ENCODE measurements at places on chromosomes 11 and 22.
A peak's percentile ranks its signal among the peaks of the same experiment; 100 is the strongest.

GRCh38 chr11:44779736-44780520, 53.2 kb downstream of the TSPAN18 start:
- DNase-seq = no peak

DNA sequence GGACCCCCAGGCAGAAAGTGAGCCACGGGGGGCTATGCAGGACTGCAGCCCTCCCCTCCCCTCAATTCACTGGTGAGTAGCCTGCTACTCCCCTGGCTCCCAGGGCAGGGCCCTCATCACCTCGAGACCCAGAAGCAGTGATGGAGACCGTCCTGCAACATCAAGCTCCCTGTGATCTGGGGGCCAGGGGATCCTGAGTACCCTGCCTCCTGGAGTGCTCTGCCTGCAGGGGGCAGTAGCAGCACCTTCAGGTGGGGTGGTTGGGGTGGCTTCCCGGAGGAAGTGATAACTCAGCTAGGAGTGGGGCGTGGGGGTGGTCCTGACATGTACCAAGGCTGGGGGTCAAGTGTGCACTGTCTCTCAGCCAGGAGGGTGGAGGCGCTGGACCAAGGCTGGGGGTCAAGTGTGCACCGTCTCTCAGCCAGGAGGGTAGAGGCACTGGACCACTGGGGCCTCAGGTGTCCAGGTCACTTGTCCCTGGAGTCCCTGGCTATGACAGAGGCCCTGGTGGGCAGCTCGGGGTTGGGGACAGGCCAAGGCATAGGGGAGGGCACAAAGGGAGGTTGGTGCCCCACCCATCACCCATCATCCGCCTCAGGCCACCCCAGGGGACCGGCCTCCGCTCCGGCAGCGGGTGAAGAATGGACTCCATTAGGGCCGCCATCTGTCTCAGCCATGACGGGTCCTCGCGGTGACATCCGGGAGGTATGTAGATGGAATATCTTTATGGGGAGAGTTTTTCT, 9.4 kb downstream of the RTN4R start:
- DNase-seq = no peak

DNA sequence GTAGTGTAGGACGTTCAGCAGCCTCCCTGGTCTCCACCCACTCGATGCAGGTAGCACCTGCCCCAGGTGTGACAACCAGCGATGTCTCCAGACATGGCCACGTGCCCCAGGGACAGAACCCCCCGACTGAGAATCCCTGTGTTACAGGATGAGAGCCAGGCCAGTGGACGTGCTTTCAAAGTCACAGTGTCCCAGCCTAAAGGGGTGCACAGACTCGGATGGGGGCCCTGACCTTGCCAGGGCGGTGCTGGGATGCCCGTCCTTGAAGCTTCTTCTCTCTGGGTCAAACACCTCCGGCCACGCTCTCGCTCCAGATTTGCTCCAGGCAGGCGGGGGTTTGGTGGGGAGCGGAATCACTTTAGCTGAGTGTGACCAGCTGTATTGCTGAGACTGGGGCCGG, 23.3 kb upstream of the GAL start:
- DNase-seq = no peak

DNA sequence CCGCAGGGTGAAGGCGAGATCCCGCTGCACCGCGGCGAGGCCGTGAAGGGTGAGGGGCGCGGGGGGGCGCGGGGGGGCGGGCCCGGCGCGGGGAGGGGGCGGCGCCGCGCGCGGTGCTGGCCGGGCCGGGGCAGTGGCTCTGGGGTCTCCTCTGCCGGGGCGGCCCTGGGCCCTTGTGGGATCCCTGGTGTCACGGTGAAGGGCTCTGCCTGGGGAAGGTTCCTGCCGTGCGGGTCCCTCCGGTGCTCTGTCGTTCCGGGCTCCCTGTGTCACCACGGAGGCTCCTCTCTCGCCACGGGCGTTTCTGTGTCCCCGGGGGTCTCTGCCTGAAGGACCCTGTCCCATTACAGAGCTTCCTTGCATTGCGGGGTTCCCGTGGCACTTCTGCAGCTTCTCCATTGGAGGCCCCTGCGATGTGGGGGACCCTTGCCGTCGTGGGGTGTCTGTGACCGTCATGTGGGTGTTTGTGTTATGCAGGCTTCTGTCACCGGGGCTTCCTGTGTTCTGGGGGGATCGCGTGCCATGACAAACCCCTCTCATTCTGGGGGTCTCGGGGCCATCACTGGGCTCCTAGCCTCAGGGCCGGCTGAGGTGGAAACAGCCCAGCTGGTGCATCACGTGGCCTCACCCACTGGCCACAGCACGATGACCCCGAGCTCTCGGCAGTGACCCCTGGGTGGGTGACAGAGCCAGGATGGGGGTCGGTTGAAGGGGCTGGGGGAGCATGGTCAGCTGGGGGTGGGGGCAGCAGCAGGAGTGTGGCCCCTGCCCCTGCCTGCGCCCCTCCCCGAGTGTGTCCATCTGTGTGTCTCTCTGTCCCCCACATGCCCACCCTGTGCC, 25.3 kb downstream of the SHANK3 start:
- DNase-seq = no peak

- DNase-seq = peak; percentile 46
Observed at GRCh38 chr11:95262994-95263765, 32.2 kb upstream of the SESN3 start.

- no peak for DNase-seq
Observed at GRCh38 chr11:63855975-63856374, 17.1 kb downstream of the MARK2 start.

DNA sequence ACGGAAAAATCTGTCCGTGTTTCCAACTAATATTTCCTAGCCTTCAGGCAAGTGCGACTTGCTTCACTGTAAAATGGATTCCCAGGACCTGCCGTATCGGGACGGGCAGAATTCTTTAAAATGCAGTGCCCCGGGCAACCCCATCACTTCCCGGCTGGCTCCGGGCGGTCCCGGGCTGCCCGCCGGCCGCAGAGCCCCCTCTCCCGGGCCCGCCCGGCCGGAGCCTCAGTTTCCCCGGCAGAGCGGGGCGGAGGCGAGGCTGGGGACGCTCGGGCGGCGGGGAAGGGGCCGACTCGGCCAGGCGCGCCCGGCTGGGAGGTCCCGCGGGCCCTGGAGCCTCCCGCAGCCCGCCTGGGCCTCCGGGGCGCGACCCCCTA, 84.2 kb upstream of the WNT7B start:
- no peak for DNase-seq

DNA sequence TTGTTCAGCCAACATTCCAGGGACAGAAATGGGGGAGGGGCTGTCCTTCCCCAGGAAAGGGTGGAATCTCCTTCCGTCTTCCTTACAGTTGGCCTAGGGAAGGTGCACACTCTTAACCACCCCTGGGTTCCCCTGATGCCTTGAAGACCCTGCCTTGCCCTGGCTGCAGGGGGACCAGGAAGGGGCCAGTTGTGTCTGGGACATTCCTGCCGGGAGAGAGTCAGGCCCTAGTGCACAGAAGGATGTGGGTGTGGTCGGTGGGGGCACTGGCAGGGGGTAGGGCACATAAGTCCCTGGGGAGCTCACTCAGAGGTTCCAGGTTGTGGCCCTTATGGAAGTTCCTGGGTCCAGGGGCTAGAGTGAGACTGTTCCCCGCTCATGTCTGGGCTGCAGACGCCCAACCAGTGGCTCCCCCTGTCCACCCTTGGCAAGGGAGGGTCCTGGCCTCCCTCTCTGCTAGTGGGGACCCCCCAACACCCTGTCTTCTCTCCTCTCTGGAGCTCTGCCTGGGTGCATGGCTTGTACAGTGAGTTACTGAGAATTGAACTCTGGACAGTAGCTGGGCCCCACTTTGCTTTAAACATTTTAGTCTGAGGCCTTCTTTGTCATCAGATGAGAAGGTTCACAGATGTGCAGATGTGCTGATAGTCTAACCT, 2.0 kb upstream of the APOBEC3A start:
- no peak for DNase-seq

DNA sequence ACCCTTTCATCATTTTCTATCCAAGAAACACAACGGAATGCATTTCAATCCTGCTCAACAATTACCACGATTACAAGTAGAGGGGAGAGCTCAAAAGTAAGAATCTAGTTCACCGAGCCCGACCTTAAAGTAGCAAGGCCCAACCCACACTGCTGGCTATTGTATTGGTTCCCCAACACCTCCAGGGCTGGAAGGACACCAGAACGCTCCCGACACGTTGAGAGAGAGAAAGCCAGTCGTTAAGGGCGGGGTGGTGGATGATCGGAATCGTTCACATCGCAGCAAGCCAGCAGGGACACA, 690 bp downstream of the CKAP5 start:
- no peak for DNase-seq

DNA sequence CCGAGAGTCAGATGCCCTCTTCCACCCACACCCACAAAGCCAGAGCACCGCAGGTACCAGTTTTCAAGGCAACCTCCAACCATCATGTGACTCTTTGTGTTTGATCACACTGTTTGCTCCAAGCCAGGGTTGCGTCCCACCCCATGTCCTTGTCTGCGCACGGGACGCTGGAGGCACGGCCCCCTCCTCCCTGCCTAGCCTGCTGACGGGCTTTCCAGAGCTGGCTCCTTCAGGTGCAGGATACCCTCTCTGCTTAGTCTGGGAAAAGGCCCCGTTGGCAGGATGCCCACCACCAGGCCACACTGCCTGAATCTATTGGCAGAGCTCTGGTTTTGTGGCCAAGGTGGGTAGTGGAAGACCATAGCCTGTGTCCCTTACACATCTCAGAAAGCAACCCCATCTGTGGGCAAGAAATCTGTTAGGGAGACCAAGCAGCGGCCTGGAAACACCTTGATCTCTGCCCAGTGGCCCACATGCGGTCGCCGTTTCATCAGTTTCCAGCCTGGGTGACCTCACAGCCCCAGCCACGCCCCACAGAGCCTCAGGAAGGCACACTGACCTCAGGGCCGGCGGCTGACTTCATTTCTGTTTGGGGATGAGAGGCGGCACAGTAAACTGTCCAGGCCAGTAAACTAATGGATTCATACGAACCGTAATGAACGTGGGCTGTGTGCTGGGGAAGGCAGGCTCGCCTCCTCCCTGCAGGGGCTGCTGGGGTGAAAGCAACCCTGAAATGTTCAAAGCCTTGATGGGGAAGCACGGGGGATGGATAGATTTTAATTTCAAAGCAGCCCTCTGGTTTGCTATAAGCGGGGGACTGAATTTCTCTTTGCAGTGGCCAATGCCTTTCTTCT, 25.8 kb downstream of the CDPF1 start:
- DNase-seq = no peak

DNA sequence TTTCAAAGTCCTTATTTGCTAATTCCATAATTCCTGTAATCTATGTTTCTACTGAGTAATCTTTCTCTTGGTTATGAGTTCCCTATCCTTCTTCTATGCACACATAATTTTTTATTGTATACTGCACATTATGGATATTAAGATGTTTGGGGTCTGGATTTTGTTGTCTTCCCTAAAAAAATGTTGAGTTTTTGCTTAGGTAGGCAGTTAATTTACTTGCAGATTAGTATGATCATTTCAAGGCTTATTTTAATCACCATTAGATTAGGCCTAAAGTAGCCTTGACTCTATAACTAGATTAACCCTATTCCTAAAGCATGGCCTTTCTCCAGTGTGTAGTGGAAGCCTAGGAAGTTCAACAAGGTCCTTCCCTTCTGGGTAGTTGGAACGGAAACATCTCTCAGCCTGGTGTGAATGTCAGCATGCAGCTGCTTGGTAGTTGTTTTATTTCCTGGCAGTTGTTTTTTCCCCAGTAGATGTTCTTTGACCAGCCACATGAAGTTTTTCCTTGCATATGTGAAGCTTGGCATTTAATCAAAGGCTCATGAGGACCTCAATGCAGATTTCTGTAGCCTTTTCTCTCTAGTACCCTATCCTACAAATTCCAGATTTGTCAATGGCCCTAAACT, 419.3 kb upstream of the NARS2 start:
- DNase-seq = no peak

DNA sequence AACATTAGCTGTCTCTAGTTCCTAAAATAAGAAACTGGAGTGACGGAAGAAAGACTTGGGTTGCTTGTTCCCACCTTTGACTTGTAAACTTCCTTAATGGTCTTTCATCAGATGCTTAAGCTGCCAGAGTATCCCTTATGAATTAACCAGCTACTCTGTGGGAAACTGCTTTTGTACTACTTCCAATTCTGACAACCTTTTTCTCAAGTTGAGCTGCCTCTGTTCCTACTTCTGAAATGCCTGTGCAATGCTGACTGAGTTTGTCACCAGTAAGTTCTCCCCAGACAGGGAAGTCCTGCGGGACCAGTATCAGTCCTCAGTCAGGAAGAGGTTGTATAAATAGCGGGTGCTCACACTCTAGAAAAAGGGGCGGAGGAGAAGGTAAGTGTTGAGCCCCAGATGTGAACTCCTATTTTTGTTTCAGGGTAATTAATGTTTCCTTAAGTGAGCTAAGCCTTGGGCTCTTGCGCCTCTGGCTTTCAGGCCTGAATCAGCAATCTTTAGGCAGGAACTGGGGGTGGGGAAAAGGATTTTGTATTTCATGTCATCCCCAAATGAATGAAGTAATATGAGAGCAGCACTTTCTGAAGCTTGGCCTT, 67.2 kb downstream of the CECR2 start:
- DNase-seq = no peak

GRCh38 chr11:48082771-48083170, 102.4 kb downstream of the PTPRJ start:
- DNase-seq = no peak

DNA sequence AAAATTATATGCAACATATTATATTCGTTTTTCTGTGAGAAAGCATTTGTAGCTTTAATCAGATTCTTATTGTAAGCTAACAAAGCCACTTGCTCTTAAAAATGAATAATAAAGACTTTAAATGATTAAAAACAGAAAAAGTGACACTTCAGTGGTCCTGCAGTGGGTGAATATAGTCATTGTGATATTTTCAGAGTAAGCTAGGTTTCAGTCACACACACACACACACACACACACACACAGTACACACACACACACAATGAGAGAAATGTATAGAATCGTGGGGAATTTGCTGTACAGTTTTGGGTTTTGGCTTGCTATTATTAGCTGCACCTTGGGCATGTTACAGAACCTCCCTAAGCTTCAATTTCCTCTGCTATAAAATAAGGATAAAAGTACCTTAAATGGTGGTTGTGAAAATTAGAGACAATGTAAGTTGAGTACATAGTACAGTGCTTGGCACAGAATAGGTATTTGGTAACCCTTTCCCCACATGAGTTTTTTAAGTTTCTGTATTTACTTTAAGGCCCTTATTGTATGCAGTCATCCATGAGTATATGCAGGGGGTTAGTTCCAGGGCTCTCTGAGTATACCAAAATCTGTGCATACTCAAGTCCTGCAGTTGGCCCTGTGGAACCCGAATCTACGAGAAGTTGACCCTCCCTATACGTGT, 39.8 kb downstream of the CSTPP1 start:
- no peak for DNase-seq

DNA sequence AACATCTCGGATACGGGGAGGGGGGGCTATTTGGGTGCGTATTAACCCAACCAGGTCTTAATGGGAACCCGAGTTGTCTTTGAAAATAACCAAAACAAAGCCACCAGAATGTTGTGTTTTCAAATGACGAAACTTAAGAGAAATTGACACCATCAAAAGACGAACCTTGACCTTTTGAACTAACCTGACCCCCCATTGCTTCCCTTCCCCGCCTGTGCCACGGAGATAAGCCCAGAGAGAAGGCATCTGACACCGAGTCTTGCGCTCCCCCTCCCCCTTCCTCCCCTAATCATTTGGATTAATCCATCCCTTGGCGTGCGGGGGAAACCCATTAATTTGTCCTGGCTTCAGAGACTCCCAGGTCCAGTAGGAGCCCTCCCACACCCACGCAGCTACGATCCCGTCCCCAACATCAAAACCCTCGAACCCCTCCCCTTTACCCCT, 4.5 kb upstream of the GCAT start:
- DNase-seq = no peak

GRCh38 chr11:100990931-100991330, 138.7 kb downstream of the PGR start:
- no peak for DNase-seq

- DNase-seq = no peak
Observed at GRCh38 chr11:120350637-120351036, 14.4 kb downstream of the ARHGEF12 start.
